ENCODE measurements at places on chromosomes 4 and X. TPM values are rescaled to one million over a fixed set of nuclear protein-coding genes. Genes with fewer than 3 reads are reported as not detected.

Gene HCFC1
- 59.4 TPM for total RNA-seq

Gene ARSD
- 10.9 TPM for total RNA-seq

Gene UGT2B11
- not detected for total RNA-seq

Gene MAGEA8
- total RNA-seq, result not detected

Gene HNRNPH2
- 57.1 TPM for total RNA-seq

DNA sequence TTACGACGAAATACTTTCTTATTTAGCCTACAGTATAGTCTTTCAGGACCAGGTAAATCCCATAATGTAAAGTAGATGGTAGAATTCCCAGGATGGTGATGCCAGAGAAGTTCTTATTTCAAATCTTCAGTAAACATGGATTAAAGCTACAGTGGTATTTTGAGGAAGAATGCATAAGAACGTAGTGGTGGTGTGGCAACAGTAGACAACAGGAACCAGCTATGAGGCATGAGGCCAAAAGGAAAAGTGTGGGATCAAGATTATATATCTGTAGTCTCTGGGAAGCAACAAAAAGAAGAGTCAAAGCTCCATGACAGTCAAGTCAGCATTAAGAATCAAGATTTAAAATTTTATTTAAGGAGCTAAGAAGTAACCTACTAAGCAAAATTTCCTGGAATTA lies 60.2 kb downstream of the METTL14 start:
- DNase-seq, result no peak
- H3K4me1 ChIP-seq, result no peaks in the 10 kb centered on the region
- H3K36me3 ChIP-seq, result peaks cover 5% of the 10 kb centered on the region

DNA sequence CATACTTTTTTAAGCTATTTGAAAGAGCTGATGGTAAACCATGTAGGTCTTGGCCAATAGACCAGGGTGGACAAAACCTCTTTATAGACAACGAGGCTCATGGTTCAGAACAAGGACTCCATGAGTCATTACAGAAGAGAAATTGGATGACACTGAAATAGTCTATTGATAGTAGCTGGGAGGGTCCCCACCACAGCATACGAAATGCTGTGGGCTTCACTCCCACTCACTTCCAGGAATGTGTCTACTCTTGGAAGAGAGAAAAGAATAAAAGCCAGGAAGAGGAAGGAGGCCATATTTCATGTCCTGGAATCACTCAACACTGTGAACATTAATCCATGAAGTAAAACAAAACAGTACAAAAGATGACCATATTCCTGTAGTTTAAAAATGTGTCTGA lies 82.3 kb upstream of the MXRA5 start:
- no peaks in the 10 kb centered on the region for H3K36me3 ChIP-seq
- H3K27me3 ChIP-seq, result no peaks in the 10 kb centered on the region
- no peak for DNase-seq
- no peak overlapping the region for H3K27ac ChIP-seq

- no peaks in the 10 kb centered on the region for H3K4me1 ChIP-seq
- H3K4me3 ChIP-seq, result no peak overlapping the region
- no peak overlapping the region for H3K27ac ChIP-seq
- DNase-seq, result no peak
- no peaks in the 10 kb centered on the region for H3K36me3 ChIP-seq
- no peaks in the 10 kb centered on the region for H3K27me3 ChIP-seq
Measured at GRCh38 chr4:166501941-166502382, 628.9 kb downstream of the TLL1 start.

DNA sequence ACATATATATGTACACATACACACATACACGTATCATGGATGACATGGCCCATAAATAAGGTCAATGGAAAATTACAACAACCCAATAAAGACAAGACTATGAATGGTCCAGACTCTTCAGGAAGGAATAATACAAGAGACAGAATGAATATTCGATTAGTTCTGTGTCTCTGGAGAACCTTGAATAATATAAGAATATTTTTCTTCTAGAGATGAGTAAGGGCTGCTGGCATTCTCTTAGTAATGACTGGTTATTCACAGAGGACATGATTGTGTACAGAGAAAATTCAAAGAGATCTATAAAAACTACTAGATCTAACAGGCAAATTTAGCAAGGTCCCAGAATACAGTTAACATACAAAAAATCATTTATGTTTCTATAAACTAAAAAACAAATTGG lies 23.3 kb downstream of the SPIN4 start:
- no peak overlapping the region for H3K27ac ChIP-seq
- no peaks in the 10 kb centered on the region for H3K4me1 ChIP-seq
- H3K27me3 ChIP-seq, result no peaks in the 10 kb centered on the region
- no peaks in the 10 kb centered on the region for H3K36me3 ChIP-seq
- DNase-seq, result no peak
- no peak overlapping the region for H3K4me3 ChIP-seq

- H3K4me3 ChIP-seq, result no peak overlapping the region
- H3K27ac ChIP-seq, result no peak overlapping the region
- H3K27me3 ChIP-seq, result no peaks in the 10 kb centered on the region
Measured at GRCh38 chr4:3440979-3441500, 728 bp upstream of the HGFAC start.

- H3K27me3 ChIP-seq, result no peaks in the 10 kb centered on the region
- peak; percentile 56 for DNase-seq
- peaks cover 37% of the 10 kb centered on the region for H3K36me3 ChIP-seq
- H3K4me1 ChIP-seq, result peaks cover 51% of the 10 kb centered on the region
Measured at GRCh38 chr4:163600727-163601126, 106.2 kb downstream of the TMA16 start.

- no peaks in the 10 kb centered on the region for H3K27me3 ChIP-seq
- no peak overlapping the region for H3K27ac ChIP-seq
- no peak for DNase-seq
- H3K36me3 ChIP-seq, result peaks cover 4% of the 10 kb centered on the region
- no peak overlapping the region for H3K4me3 ChIP-seq
Measured at GRCh38 chr4:24550441-24551175, 33.7 kb downstream of the DHX15 start.

GRCh38 chr4:16669036-16669435 lies 229.4 kb downstream of the LDB2 start:
- no peak overlapping the region for H3K27ac ChIP-seq
- DNase-seq, result no peak
- H3K4me3 ChIP-seq, result no peak overlapping the region
- no peaks in the 10 kb centered on the region for H3K36me3 ChIP-seq
- no peaks in the 10 kb centered on the region for H3K4me1 ChIP-seq

GRCh38 chr4:146143888-146144287 lies 31.6 kb upstream of the LSM6 start:
- H3K4me1 ChIP-seq, result no peaks in the 10 kb centered on the region
- H3K27ac ChIP-seq, result no peak overlapping the region
- no peak overlapping the region for H3K4me3 ChIP-seq
- DNase-seq, result no peak

Measured in B cell (primary cell).